ENCODE measurements at places on chromosomes 13 and 19.

DNA sequence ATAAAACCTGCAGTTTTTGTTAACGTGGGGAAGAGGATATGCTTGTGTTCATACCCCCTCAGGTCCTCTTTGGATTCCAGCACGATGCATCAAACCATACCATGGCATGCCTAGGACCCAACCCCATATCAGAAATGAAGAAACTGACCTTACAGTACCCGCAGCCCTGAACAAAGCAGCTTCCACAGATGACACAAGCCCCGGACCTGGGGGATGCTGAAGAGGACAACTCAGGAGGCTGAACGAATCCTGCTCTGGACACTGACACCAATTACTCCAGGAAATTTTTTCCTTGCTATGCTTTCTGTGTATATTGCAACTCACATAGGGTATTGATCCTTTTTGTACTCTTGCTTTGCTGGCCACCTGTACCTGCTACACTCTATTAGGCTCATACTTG is 129.6 kb downstream of the ZNF675 start:
- DNase-seq, result no peak

GRCh38 chr13:40660692-40661091 is 5.7 kb downstream of the FOXO1 start:
- DNase-seq, result no peak

DNA sequence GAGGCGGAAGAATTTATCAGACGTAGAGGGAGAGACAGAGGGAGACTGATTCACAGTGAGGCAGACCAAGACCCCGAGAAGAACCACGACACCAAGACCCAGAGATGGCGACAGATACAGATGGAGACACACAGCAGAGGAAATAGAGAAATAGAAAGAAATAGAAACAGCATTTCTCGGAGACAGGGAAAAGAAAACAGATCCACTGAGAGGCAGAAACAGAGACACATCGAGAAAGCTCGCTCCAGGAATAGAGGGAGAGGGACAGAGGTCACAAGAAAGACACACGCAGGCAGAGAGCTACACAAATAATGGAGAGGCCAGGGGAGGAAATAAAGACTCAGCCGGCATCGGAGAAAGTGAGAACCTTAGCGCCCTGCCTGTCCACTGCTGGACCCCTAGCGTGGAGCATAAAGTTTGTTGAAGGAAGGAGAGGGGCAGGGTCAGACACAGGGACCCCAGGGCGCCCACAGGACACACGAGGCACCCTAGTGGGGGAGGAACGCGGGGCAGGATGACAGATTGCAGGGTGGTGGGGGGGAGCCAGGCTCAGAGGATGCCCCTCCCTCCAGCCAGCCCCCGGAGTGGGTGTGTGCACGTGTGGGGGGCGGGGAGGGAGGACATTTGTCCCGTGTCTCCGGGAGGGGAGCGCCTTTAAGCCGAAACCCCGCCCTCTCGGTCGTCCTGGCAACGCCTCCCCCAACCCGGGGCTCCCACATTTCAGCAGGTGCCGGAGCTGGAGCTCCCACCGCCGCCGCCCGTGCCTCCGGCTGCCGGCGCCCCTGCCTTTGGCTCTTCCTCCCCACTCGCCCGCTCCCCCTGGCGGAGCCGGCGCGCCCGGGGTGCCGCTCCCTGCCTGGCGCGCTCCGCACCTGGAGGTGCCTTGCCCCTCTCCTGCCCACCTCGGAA is at the start of gene PRKCG:
PRKCG (plus strand) TSS at position 716 of the 909 bp plus-strand sequence. CDS start 298 bp downstream, outside the sequence.
- peak; percentile 61 for DNase-seq

DNA sequence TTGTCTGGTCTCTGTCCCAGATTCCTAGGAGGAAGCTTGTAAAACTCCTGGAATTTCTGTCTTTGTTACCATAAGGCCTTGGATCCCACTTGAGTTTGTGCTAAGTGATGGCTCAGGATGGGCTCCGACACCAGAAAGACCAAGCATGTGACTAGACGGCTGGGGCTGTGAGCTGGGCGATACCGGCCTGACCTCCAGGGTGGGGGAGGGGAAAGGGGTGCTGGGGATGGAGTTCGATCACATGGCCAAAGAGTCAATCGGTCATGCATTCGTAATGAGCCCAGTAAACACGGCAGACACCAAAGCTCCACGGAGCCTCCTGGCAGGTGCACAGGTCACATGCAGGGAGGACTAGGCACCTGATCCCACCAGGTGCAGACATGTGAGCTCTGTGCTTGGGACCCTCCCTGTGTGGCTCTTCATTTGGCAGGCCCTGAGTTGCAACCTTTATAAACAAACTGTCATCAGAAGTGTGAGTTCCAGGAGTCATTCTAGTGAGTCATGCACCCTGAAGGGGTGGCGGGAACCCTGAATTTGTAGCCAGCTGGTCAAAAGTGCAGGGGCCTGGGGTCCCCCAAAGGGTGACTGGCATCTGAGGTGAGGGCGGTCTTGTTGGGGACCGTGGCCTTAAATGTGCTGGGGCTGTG is 27.1 kb downstream of the ELAVL1 start:
- DNase-seq, result no peak

GRCh38 chr19:4715529-4716221 is 8.0 kb downstream of the DPP9 start:
- DNase-seq, result no peak

GRCh38 chr13:47481536-47481935 is 519.5 kb downstream of the SUCLA2 start:
- DNase-seq, result no peak

DNA sequence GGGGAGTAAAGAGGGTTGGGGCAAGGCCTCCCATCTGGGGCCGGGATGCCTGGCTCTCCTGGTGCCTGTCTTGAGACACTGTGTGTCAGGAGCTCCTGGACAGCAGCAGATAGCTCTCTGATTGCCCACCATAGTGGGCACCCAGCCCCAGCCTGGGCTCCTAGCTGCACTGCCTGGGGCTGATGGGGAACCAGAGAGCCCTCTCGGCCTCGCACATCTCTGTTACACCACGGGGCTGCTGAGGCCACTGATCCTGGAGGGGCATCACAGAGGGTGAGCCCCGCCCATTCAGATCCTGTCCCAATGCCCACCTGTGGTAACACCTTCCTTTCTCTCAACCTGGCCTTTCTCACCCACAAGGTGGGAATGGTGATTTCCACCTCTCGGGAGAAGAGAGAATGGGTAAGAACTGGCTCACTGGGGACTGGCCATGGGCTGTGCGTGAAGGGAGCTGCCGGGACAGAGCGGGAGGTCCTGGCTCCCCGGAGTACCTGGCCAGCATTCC is 135.9 kb downstream of the URI1 start:
- DNase-seq, result no peak

GRCh38 chr19:1566392-1567115 is 1.6 kb downstream of the MEX3D start:
- peak; percentile 65 for DNase-seq

GRCh38 chr19:15369594-15369891 is 10.0 kb downstream of the AKAP8 start:
- DNase-seq, result no peak

DNA sequence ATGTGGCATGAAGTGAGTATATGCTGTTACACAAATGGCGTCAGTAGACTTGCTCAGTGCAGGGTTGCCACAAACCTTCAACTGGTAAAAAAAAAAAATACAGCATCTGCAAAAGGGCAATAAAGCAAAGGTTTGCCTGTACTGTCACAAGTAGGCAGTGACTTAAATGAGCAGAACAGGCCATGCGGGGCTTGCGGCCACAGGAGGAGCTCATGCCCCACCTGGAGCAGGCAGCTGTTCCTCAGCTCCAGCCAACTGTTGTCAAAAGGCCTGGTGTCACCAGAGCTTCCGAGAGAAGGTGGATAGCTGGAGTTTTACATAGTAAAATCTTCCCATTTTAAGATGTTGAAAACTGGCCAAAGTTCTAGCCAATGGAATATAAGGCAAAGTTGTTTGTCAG is 7.7 kb downstream of the ATP7B start:
- DNase-seq, result peak; percentile 37

DNA sequence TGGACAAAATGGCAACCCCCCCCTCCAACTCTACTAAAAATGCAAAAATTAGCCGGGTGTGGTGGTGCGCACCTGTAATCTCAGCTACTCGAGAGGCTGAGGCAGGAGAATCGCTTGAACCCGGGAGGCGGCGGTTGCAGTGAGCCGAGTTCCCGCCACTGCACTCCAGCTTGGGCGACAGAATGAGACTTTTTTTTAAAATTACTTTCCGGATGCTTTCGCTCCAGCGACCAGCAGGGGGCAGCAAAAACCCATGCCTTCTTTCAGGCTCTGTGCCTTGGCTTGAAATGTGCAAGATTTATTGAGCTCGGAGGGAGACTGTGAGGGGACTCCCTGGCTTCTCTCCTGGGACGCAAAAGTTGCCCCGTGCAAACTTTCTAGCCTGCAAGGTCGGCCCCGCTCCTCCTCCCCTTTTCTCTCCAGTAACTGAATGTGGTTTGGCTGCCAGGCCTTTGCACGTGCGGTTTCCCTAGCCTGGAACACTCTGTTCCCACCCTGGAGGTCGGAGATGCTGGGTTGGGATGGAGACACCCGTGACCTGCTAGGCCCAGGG is 61.4 kb upstream of the NFIC start:
- DNase-seq, result peak; percentile 81

DNA sequence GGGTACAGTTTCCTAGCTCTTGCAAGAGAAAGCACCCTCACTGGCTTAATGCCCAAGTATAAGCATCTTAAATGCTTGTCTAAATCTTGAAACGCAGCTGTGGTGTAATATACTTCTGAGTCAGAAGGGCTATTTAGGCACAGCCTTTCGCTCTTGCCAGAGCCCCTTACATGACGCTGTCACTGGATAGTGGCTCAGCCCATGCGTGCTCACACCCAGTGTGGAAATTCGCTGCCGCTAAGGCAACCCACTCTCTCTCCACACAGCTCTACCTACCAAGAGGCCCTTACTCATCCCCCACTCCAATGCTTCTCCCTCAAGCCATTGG is 24.0 kb downstream of the UQCRFS1 start:
- no peak for DNase-seq

- DNase-seq, result peak; percentile 69
Measured at GRCh38 chr19:12668932-12669269, 2.3 kb downstream of the WDR83 start.

DNA sequence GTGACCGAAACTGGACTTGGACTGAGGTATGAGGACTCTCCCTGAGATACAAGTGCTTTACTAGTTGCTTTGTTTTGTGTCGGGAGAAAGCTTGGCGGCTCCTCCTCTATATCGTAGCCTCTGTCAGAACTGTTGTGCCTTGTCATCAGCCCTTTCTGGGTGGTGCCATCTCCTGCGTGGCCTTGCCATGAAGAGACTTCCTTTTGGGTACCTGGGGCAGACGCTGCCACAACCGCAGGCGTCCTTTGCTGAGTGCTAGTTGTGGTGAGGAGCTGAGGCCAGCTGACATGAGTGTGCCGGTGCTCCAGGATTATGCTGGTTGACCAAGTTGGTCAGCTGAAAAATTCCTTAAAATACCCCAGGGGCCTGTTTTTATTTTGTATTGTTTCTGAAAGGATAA is 124.5 kb downstream of the AKAP11 start:
- DNase-seq, result peak; percentile 30

Measured in left colon (tissue), 2 donors.